ENCODE measurements at places on chromosomes 3 and 15.

DNA sequence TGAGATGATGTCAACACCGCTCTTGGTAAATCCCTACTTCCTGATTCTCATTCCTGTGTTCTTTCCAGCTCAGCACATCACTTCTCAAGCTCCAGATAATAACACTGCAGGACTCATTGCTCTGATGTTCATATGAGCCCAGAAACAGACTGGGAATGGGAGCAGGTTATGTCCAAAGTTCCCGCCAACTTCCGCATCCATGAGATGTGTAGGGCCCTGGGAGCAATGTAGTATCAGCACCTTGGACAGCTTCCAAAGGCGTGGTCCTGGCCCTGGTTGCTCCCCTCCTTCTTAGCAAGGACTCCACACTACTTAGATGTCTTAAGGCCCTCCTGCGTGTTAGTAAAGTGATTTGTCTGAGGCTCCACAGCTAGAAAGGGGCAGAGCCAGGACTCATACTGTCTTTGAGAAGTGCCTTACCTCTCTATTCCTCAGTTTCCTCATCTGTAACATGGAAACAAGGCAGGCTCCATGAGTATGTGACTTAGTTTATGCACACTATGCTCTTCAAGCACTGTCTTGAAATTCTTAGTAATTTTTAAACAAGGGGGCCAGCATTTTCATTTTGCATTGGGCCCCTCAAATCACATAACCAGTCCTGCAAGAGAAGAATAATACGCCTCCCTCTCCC is 27.9 kb upstream of the SLC6A1 start:
- DNase-seq: no peak

GRCh38 chr3:169218314-169218983 is 445.1 kb downstream of the MECOM start:
- no peak for DNase-seq

- DNase-seq: no peak
Measured at GRCh38 chr3:140859592-140860336, 81.9 kb upstream of the SLC25A36 start.

DNA sequence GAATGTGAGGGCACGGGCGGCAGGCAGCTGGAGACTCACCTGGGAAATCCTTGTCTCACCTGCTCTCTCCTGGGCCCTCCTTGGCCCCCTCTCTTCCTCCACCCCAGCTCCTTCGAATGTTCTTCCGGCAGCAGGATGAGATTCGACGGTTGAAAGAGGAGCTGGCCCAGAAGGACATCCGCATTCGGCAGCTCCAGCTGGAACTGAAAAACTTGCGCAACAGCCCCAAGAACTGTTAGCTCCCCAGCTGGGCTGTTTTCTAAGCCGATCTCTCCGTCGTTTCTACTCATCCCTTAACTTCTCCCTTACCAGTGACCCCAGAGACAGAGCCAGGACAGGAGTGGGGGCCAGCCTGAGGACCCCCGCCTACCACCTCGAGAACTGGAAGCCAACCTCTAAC is 95.0 kb downstream of the ANP32A start:
- DNase-seq: no peak

- no peak for DNase-seq
Measured at GRCh38 chr3:173945170-173945569, 547.6 kb downstream of the NLGN1 start.

DNA sequence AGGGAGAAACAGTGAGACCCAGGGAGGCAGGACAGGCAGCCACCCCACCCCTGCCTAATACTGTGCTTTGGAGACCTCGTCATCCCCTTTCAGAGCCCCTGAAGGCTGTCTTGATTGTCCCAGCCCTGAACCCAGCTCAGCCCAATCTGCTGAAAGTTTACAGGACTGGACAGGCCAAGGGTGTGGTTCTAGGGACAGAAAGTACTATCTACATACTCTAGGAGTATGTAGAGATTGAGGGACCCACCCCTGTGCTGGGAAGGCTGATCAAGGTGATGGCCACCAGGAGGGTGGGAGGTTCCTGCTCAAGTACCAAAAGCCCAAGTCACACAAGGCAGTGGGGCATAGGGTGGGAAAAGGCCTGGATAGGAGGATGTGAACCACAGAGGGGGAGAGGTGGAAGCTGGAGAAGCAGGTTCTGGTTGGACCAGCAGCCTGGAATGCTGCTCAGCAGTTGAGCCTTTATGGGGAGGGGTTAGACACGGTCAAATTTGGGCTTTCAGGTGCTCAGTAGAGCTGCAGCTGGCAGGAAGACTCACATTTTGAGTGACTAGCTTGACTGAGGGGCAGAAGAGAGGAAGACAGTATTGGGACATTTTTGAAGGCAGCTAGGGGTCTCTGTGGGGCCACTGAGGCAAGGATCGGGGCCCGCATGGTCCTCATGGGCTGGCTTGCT is 6.7 kb downstream of the NBEAL2 start:
- DNase-seq: no peak

DNA sequence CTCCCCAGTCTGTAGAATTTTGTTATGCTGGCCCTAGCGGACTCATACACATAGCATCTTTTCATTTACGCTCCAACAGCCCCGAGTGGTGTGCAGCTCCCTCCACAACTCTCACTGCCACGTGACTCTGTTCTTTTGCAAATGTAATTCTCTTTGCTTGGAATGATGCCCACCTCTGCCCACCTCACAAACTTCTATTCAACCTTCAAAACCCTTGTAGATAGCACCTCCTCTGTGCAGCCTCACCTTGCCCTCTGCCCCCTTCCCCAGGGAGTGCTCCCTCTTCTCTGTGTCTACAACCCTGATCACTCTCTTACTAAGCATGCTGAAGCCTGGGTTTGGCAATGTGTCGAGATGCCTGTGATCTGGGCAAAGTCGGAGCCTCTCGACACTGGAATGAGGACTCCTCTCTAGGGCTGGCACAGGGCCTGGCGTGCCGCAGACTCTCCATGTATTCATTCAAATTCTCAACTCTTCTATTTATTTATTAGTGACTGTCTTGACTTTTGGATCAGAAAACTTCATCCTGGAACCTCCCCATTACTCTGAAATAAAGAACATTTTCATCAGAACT is 73.5 kb downstream of the MGLL start:
- no peak for DNase-seq

GRCh38 chr15:89690276-89691218 is at the start of the genes PEX11A and WDR93:
Gene PEX11A (minus strand): TSS chr15:89690754. CDS start chr15:89690632, 122 bp downstream.
Gene WDR93 (plus strand): TSS chr15:89690811. CDS start chr15:89701747, 10,936 bp downstream.
- DNase-seq: peak; percentile 60

DNA sequence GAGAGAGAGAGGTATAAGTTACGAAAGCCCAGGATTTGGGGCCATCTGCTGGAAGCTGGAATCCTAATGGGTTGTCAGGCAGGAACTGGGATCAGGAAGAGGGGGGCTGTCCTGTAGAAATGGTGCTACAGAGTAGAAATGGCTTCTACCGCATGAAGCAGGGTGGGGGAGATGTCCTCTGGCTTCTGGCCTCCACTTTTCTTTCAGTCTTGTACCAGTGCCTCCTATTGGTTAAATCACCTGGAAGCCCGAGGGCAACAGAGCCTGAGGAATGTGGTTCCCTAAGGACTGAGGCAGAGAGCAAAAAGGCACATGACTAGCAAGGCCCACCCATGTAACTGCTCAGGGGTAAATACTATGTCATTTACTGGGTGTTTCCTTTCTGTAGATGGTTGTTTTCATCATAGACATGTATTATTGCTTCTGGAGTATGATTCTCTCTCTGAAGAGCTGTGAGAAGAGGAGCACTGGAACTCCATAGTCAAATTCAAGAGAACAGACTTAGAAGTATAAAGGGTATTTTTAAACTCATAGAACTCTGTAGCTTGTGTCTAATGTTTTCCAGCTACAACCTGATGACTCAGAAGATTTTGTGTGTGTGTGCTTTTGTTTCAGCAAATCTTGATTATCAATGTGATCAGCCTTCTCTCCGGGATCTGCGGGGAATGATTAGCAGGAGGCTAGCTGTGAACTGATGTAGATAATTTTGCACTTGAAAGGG is 20.2 kb upstream of the MITF start:
- no peak for DNase-seq

DNA sequence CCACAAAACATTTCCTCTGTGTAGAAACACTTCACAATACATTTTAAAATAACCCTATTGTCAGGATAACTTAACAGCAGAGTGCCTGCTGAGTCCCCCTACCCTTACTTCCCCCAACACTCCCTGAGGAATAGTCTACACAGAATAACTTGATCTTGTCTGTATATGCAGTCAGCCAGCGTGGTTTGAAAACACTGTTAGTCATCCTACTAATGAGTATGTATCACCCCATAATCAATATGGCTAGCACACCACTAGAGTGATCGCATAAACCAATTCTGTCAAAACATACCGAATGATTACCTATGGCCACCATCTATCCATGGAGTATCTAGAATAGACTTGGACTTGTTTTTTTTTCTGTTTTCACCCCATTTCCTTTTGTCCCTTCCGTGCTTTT is 152.7 kb upstream of the NECTIN3 start:
- DNase-seq: no peak

- no peak for DNase-seq
Measured at GRCh38 chr15:48021336-48022086, 99.3 kb upstream of the SLC24A5 start.

DNA sequence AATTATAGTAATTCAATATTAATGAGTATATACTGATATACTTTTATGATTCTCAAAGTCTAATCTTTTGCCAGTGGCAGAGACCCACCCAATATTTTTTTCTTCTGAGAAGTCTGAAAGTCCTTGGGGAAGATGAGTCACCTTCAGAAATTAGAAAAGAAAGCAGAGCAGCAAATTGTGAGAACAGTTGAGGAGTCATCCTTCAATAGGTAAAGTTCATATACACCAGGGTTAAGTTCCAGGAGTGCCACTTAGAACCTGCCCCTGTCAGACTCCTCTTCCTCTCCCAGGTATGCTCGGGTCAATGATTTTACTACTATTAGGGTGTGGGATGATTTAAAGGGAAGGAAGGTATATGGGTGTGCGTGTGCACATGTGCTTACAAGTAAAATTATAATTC is 7.1 kb downstream of the CLRN1 start:
- no peak for DNase-seq

- no peak for DNase-seq
Measured at GRCh38 chr3:23548706-23549105, 257.0 kb upstream of the UBE2E1 start.

DNA sequence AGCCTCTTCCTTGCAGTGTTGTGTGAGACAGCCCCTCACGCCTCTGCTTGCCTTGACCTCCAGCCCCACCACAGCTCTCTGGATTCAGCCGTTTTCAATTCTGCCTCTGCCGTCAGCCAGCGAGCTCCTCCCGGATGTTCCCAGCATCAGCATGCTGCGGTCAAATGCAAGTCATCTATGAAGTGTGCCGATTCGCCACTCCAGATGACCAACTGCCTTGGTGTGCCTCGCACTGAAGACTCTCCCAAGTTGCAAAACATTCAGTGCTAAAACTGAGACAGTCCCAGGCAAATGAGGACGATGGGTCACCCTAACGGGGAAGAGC is 30.6 kb upstream of the RASA2 start:
- DNase-seq: no peak

- no peak for DNase-seq
Measured at GRCh38 chr3:63386568-63386967, 108.5 kb downstream of the SYNPR start.

- DNase-seq: no peak
Measured at GRCh38 chr3:165390166-165390565, 194.0 kb upstream of the SLITRK3 start.

DNA sequence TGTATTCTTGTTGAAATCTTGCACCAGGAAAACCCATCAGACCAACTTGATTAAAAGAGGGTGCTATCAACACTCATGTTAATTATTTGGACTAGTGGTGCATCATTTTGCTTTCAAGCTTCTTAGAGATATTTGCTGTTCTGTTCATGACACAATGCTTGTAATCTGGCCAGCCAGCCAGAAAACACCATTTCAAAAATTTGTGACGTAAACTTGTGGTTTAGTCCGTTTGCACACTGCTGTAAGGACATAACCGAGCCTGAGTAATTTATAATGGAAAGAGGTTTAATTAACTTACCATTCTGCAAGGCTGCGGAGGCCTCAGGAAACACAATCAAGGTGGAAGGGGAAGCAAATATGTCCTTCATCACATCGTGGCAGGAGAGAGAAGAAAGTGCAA is 374.3 kb upstream of the TGFBR2 start:
- DNase-seq: no peak

- no peak for DNase-seq
Measured at GRCh38 chr15:79943820-79944219, 27.2 kb downstream of the BCL2A1 start.

GRCh38 chr15:59998950-59999611 is 5.0 kb upstream of the FOXB1 start:
- no peak for DNase-seq

GRCh38 chr3:143775459-143775858 is 72.8 kb downstream of the SLC9A9 start:
- no peak for DNase-seq

- DNase-seq: no peak
Measured at GRCh38 chr3:94937980-94938379, 875.1 kb downstream of the NSUN3 start.

DNA sequence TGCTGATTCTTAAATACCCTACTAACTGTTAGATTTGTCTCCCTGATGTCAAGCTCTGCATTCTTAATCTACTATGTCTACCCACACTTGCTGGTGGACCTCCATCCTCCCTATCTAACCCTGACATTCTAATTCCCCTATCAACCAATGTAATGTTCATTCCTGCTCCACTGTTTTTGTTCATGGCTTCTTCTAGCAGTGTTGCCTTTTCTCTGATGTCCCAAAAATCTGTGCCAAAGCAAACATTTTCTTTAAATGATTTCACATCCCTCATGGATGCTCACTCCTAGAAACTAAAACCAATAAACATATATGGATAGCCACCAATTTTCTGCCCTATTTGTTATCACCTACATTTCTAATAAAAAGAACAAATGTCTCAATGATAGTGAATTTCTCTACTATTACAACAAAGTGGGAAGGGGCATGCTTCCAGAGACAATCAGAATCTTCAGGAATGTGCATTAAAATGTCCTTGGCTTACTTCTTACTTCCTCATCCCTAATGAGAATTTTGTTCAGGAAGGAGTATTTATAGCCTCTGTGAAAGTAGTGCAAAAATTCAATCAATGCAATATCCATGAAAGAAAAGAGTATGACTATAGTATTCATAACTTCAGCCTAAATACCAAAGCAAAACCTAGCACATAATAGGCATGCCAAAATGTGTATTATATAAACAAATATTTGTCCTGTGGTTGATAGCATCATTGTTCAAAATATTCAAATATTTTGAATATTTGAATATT is 273.3 kb downstream of the ZNF385D start:
- no peak for DNase-seq

Data from activated T-helper 1 cell treated with anti-CD3 and anti-CD28 coated beads, Interleukin-2, amount 50 U/mL, for 16 hours (primary cell).